T47D (cell line): ENCODE measurements at places on chromosomes 7 and 10.

DNA sequence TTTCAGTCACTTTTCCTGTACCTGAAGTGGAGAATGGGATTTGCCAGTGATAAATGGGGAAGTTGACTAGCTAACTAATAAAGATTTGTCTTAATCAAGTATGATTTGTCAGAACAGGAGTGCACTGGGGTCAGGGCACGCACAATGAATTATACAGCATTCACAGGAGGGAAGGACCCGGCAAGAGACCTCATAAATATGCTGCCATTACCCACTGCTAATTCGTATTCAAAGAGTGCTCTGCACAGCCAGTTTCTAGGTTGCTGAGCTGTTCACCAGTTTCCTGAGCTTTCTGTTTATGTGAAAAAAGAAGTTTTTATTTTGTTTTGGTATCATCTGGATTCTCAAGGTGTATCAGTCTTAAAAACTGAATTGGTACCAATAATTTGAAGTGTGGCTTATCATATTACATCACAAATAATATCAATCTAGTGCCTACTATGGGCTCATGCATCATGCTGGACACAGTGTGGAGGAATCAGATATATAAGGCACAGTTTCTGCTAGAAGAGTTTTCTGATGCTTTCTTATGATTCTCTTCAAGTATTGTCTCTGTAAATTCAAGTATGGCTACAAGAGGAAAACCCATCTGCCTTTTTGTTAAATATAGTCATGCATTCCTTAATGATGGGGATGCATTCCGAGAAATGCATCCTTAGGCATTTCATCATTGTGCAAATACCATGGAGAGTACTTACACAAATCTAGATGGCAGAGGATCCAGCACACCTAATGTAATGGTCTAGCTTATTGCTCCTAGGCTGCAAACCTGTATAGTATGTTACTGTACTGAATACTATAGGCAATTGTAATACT, 202.2 kb downstream of the VTI1A start:
- no peak for DNase-seq

- no peak for DNase-seq
Measured at GRCh38 chr10:116069856-116070255, 203.2 kb downstream of the GFRA1 start.

DNA sequence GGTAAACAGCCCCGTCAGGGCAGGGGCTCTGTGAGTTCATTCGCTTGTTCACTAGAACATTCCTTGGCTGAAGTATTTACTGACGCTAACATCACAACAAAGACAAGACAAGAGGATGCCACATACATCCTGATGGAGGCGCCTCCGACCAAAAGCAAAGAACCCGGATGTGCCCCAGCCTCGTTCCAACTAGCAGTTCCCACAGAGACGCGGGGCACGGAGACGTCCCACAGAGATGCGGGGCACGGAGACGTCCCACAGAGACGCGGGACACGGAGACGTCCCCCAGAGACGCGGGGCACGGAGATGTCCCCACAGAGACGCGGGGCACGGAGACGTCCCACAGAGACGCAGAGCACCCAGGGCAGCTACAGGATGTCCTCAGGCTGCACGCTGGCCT, 35.4 kb upstream of the CFAP46 start:
- DNase-seq, result no peak

GRCh38 chr7:119720541-119720940, 552.4 kb upstream of the KCND2 start:
- DNase-seq, result no peak

DNA sequence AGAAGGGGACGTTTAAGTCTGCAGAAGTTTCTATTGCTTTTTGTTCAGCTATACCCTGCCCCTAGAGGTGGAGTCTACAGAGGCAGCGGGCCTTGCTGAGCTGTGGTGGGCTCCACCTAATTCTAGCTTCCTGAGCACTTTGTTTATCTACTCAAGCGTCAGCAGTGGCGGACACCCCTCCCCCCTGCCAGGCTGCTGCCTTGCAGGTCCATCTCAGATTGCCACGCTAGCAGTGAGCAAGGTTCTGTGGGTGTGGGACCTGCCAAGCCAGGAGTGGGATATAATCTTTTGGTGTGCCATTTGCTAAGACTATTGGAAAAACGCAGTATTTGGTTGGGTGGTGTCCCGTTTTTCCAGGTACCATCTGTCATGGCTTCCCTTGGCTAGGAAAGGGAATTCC, 147.3 kb upstream of the PRPS1L1 start:
- DNase-seq, result no peak

- no peak for DNase-seq
Measured at GRCh38 chr10:78250313-78251015, 216.8 kb downstream of the RPS24 start.

GRCh38 chr7:146768957-146769356, 652.4 kb downstream of the CNTNAP2 start:
- DNase-seq, result no peak

- no peak for DNase-seq
Measured at GRCh38 chr10:113273181-113274163, 279.4 kb upstream of the HABP2 start.

DNA sequence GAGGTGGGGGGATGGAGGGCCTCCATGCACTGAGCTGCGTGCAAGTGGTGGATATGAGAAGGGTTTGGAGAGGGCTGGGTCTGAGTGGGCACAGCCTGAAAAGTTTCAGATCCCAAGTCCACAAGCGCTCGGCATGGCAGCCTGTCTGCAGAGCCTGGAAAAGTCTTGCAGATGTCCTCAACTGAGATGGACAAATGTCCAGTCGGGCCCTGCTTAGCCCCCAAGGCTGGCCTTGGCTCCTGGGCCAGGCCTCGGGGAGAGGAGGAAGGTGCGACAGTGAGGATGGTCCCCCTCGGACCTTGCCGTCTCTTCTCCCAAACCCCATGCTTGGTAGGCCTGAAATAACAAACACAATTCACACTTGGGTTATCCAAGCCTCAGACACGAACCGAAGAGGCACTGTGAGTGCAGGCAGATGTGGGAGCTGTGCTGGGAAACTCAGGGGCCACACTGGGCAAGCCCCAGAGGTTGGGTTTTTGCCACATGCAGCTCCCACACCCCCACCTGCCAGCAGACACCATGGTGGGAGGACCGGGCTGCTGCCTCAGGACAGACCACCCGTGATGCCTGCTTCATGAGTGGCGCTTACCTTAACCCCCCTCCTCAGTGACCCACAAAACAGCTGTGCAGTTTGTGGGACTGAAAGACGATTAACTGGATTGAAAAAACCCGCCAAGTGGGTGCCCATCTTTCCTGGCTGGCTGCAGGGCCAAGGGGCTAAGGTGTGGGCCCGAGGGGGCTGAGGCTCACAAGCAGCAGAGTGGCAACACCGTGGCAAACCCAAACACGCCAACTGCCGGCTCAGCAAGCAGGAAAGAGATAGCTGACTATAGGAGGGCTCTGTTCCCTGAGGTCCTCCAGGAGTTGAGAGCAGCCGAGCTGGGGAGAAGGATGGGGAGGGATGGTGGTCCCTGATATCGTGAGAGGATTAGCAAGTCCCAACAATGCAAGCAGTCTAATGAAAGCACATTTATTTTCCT, 156.8 kb downstream of the RNF216 start:
- DNase-seq, result no peak

DNA sequence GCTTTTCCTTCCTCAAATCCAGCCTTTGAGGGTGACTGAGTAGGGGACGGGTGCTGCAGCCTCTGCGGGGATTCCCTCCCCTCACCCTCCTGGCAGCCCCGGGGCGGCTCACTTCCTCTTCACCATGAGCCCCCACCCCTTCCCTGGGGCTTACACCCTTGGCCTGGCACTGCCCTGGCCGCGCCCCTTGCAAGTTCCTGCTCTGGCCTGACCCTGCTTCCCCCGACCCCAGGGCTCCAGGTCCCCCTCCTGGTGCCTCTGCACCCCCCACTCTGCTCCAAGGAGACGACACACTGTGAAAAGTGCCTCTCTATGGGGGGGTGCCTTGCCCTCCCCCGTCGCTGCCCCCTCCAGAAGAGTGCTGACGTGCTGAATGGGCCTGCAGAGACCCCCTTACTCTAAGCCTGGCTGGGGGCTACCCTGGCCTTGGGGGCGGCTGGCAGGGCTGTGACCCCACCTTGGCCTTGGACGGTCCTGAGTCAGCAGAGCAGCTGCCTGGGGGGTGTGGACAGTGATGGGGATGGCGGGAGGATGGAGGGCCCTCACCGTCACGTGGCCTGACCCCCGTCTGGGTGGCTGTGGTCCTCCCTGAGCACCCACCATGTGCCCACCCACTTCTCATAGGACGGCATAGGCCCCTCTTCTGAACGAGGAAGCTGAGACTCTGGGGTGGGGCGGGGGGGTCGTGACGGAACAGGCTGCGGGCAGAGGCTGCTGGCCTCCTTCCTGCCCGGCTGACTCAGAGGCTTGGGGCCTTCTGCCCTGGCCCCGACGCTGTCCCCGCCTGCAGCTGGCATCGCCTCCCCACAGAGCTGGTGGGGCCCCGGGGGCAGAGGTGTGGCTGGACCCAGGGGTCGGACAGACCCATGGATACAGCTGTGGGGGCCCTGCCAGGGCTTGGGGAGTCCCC, 9.8 kb downstream of the LFNG start:
- no peak for DNase-seq

- no peak for DNase-seq
Measured at GRCh38 chr10:48651839-48652238, 32.8 kb upstream of the WDFY4 start.

GRCh38 chr7:144534655-144535395, 131.3 kb upstream of the NOBOX start:
- no peak for DNase-seq

DNA sequence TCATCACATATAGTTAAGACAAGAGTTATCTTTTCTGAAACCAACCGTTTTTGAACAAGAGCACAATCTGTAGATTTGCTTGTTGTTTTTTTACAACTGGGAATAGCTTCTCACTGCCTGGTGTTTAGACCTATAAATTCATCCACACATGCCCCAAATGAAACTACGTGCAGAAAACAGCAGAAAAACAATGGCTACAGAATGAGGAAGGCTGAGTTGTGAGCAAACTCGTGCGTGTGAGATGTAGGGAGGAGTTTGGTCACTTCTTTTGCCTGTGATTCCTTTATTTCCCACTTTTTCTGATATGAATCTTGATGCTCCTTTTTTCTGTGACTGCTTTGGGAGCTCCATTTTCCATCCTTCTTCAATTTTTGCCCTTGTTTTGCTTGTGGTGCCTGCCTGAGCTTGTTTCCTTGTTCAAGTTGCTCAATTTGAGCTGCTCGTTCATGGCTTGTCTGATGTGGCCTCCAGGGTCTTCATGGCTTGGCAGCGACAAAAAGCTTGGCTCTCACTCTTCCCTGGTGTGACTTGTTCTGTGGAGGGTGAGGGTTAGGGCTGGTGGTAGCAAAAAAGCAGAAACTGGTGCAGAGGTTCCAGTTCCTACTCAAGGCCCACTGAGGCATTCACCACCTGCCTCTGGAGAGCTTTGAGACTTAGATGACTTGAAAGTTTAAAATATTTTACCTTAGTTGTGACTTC, 76.9 kb downstream of the ZNF365 start:
- no peak for DNase-seq

GRCh38 chr10:78570633-78571235, 498.0 kb upstream of the ZMIZ1 start:
- no peak for DNase-seq

GRCh38 chr10:59895629-59896116, 10.7 kb downstream of the CCDC6 start:
- no peak for DNase-seq

DNA sequence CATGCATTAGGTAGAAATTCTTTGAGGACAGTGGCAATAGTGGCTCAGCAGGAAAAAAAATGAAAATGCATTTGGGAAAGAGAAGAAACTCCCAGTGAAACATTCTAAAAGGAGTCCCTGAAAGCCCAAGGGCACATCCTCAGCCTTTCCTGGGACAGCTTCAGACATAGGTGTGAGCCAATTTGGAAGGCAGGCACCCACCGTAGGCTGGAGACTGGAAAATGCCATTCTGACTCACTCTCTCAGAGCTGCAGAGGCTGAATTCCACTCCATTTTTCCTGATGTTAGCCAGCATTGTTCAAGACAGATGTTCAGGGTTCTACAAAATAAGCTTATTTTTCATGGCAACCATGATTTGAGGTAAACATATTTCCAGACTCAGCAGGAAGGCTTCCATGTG, 379.0 kb upstream of the FZD8 start:
- no peak for DNase-seq
